ENCODE measurements at places on chromosomes 12 and 14.

DNA sequence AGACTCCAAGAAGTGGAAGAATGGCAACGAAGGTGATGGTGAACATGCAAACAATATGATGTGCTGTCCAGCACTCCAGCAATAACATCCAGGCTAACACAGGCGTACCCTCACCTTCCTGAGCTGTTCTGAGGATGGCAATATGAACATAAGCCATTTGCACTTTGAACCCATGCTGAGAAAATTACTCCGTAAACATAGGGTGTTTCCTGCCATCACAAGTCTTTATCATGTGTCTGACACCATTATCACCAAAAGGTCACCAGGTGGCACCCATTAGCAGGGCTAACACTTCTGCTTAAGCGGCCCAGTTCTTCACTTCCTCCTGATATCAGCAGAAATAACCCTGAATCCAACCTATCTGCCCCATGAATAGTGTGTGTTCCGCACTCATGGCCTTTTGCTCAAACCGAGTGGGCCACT is 482.8 kb downstream of the MED13L start:
- no peak for DNase-seq

- no peak for DNase-seq
These were observed 22.0 kb upstream of the SRRM4 start for GRCh38 chr12:118959348-118959747.

- no peak for DNase-seq
These were observed 339.7 kb downstream of the PRKD1 start for GRCh38 chr14:29587761-29588470.

DNA sequence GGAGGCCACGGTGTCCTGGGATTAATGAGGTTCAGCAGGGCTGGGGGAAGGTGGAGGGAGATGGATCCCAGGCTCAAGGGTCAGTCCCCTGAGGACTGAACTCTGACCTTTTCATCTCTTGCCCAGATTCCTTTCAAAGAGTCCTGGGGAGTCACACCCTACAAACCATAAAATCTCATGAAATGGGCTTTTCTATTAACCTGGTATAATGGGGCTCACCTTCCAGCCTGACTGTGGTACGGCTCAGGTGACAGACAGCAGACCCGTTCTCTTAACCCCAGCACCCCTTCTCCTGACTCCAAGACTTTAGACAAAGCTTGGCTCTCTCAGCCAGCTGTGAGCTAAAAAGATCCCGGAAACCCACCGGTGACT is 268.2 kb downstream of the ADGRD1 start:
- DNase-seq = no peak

GRCh38 chr14:97411938-97412612 is 614.9 kb downstream of the VRK1 start:
- DNase-seq = no peak

DNA sequence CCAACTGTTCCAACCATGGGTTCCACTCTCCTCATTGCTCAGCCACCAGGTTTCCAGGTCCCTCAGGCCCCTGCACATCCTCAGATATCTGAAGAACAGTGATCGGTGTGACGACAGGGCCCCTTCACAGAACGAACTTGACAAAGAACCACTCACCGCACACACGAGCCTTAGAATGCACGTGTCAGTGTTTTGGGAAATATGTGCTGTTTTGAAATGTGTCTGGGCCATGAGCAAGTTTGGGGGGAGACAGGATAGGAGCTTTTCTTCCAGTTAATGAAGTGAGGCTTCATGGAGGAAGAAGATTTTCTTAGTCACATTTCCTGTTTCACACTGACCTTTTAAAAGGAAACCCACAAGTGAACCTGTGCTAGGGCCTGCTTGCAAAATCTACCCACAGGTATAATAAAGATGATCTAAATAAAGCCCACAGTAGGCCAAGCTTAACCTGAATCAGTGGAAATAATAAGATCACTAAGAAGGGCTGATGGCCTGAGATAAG is 58.6 kb downstream of the ZFP36L1 start:
- no peak for DNase-seq

GRCh38 chr12:127595506-127595905 is 671.5 kb upstream of the TMEM132C start:
- DNase-seq = no peak

DNA sequence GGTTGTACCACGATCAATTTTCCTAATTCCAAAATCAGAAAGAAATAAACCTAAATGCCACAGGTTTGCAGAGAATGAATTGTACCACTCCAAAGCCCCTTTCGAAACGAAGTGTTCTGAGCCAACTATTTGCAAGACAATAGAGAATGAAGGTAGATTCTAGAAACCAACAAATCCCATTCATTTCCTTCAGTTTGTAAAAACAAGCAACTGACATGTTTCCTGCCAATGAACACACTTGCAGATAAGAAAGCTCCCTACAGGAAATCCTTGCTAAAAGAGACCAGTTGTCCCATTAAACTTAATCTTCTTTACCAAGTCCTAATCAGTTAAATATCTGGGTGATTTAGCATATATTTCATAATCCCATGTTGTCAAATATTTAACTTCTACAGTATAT is 198.4 kb upstream of the FOXN3 start:
- DNase-seq = no peak

- DNase-seq = no peak
These were observed 57.9 kb downstream of the ANO6 start for GRCh38 chr12:45273717-45274271.

DNA sequence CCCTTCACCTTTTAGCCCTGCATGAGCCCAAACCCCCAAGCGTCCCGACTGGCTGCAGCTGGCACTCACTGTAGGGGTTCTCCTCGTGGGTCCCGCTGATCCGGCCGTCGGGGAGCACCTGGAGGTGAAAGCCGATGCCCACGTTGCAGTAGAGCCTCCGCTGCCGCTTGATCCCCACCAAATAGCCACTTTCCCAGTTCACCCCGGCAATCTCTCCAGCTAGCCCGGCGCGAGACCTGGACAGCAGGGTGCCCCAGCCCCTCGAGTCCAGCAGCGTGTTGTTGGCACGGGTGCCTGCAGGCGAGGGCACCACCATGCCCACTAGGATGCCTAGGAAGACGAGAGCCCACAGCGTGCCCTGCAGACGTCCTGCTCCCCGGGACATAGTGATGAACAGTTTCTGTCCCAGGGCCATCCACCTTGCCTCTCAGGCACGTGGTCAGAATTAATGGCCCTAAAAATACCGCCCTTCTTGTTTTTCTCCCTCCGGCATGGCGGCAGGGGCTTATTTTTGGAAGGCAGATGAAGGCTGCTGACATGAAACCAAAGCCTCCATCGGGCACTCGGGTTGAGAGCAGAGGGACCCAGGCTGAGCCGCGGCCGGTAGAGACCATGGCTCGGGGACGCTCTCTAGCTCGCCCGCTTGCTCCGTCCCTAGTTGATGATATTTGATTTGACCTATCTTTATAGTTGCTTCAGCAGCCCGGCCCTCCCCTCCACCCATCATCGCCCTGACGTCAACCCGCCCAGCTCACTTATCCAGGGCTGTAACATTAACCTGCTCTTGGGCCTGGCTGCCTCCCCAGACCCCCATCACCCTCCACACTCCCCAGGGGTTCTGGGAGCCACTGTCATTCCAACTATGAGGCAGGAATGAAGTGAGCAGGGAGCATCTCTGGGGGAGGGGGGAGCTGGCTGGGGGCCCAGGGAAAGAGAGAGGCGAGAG is at the start of gene FGF6:
FGF6 (minus strand) TSS at position 660 of the 946 bp plus-strand sequence; CDS start at position 415, 245 bp downstream.
- DNase-seq = no peak
